ENCODE measurements at places on chromosomes 1 and 21.

DNA sequence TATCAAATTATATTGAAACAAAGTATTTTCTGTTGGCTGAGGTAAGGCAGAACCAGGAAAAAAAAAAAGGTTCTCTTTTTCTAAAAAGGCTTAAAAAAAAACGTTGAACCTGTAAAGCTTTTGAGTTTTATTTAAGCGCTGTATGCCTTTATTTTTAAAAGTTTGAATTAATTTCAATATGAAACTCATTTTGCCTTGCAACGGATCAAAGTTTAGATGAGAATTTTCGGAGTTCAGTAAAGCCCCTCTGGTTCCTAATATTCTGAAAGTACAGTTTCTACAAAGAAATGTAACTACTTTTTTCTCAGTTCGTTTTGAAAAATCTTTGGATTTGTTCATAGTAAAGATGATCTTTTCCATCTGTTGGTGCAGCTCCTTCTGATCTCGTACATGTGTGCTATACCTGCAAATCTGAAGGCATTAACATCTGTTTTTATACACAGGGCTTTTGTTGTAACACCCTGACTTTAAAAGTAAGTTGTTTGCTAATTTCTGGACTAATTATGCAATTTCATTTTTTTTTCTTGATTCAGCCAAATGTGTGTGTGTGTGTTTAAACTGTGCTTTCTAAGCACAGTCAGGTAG, 1.7 kb downstream of the ZBTB18 start:
- no peak for DNase-seq

GRCh38 chr21:42862774-42863503, 16.4 kb downstream of the WDR4 start:
- no peak for DNase-seq

GRCh38 chr1:24484199-24484598, 18.4 kb upstream of the RCAN3 start:
- no peak for DNase-seq

- DNase-seq = no peak
These were observed 15.6 kb upstream of the RUNX3 start for GRCh38 chr1:24945354-24946326.

DNA sequence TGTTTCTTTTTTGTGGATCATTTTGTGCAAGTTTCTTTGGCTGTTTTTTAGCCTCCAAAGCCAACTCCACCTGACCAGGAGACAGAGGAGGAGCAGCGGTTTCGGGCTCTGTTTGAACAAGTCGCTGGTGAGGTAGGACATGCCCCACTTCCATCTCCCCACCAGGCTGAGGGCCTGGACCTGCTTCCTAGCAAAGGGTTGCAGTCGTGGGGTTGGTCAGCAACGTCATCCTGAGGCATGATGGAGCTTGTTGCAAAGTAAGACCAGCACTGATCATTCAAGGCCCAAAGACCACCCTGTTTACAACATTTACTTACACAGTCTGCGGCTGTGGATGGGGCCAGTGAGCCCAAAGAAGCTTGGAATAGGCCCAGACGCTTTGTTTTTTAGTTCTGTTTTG, 40.3 kb downstream of the CAPN9 start:
- no peak for DNase-seq

DNA sequence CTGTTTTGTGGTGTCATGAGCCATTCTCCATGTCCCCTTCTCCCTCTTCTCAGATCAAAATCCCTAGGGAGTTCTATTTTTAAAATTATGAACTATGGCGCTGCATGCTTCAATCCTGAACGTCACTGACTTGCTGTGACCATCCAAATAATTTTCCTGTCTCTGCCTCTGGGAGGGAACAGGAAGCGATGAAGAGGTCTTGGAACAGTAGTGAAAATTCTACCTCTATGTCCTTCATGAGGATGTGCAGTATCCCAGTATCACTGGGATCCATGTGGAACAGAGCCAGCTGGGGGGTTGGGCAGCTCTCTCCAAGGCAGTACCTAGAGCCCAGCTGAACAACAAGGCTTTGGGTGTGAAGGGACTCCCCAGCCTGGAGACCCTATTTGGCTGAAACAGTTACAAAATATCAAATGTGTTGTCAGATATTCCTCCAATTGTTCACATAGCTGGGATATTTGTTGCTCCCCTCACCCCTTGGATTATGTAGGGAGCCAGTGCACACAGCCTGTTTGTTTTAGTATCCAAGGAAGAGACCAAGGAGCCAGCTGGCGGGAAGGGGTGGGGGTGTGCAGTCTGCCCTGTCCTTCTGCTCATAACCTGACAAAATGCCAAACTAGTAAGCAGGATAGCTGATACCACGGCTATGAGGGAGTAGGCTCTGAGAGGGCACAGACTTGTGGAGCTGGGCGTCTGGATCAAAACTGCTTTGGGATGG, 7.6 kb downstream of the DCLRE1B start:
- peak; percentile 31 for DNase-seq

- DNase-seq = no peak
These were observed 5.6 kb downstream of the HYI start for GRCh38 chr1:43447891-43448708.

GRCh38 chr1:158819461-158820443, 11.4 kb upstream of the MNDA start:
- peak; percentile 20 for DNase-seq

DNA sequence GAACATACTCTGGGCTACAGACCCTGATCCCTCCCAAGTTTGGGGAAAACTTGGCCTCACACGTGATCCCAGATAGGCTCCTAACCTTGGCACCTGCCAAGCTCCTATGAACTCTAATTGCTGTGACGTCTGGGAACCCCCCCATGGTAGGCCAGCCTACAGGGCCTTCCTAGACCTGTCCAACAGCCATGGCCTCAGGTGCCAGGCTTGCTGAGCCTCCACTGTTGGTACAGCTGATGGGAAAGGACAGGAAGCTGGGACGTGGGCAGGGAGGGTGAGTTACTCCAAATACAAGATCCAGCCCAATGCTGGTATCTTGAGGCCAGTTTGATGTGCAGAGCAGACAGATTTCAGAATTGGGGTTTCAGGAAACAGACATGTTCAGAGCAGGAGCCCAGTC, 19.1 kb downstream of the SMIM12 start:
- no peak for DNase-seq

DNA sequence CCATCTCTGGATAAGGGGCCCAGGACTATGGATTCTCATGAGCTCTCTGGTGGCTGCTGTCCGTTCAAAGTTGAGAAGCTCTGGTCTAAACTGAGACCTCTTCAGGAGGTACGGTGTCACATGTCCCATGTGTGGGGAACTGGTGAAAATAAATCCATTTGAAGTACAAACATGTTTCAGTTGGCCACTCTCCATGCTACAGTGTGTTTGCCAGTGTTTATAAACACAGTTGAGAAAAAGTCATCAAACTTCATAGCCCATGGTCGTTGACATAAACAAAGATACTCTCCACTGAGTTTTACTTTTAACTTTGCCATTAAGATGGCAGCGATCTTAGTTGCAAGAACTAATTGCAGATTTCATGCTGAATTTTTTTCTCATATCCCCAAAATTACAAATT, 72.8 kb downstream of the PSMG1 start:
- DNase-seq = no peak

GRCh38 chr1:161216945-161217712, 2.0 kb downstream of the FCER1G start:
- peak; percentile 50 for DNase-seq

DNA sequence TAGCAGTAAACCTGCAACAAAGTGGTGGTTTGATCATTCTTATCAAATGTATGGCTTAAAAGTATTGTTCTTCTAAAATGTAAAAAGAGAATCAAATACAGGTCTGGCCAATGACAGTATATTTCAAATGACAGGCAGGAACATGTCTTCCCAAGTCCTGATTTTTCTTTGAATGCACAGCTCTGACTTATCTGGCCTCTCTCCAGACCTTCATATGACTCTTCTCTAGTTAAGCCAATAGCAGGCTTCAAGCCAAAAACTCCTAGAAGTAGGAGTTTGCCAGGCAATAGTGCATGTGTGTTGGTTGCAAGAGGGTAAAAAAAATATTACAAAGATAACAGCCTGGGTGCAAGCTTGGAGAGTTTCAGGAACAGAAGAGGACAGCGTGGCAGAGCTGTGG, 345.5 kb downstream of the SMYD3 start:
- DNase-seq = peak; percentile 35

- DNase-seq = peak; percentile 28
These were observed 66.4 kb downstream of the RGS13 start for GRCh38 chr1:192702212-192702902.

- no peak for DNase-seq
These were observed 2010.5 kb downstream of the NCAM2 start for GRCh38 chr21:23008601-23009202.

DNA sequence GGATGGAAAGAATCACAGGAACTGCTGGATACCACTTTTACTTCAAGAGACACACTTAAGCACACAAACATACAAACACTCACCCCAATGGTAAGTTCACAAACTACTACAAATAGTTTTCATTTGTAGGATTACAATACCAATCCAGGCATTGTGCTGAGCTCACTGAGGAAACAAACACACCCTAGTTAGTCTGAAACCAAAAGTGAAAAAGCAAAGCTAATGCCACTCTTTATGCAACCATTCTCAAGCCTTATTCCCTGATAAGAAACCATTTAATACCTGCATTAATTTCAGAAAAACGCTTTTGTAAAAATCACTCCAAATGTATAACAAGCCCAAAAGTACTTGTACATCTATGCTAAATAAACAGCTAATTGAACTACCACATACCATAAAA, 38.3 kb downstream of the RNF115 start:
- no peak for DNase-seq

DNA sequence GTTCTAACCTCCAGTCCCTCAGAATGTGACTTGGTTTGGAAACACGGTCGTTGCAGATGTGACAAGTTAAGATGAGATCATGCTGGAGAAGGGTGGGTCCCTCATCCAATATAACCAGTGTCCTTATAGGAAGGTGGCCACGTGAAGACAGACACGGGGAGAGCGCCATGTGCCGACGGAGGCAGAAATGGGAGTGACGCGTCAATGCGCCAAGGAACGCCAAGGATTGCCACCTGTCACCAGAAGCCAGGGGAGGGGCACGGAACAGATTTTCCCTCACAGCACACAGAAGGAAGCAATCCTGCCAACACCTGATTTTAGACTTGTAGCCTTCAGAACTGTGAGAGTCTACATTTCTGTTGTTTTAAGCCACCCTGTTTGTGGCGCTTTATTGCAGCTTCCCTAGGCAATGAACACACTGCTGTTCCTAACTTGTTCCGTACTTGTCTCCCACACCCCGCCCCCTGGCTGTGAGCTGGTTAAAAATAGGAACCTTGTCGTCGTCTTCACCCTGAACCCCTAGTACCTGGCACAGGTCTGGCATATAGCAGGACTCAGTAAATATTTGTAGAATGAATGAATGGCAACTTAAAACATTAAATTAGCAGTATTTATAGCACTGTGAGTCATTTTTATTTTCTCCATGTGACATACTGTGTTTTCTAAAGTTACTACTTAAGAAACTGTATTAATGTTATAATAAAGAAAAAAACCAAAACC, 14.2 kb downstream of the RIMS3 start:
- DNase-seq = no peak

DNA sequence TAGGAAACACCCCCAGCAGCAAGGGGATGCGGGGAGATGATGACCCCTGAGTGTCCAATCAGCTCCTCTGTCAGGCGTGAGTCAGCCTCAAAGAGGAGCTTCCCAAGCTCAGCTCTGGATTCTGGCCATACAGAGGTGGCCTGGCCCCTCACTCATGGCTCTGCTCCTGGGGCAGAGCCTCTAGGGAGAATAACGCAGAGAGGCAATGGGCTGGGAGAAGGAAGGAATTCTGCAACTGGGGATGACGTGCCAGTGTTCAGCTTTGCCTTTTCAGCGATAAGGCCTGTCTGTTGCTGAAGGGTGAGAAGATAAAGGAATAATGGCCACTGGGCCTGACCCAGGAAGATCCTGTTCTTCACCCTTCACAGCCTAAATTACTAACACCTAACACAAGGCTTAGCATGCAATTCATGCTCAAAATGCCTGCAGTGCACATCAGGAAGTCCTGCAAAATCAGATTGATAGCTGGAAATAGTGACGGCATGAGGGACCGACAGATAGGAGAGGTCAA, 92.2 kb downstream of the TBX19 start:
- no peak for DNase-seq

GRCh38 chr1:176136891-176137290, 70.2 kb downstream of the COP1 start:
- no peak for DNase-seq

DNA sequence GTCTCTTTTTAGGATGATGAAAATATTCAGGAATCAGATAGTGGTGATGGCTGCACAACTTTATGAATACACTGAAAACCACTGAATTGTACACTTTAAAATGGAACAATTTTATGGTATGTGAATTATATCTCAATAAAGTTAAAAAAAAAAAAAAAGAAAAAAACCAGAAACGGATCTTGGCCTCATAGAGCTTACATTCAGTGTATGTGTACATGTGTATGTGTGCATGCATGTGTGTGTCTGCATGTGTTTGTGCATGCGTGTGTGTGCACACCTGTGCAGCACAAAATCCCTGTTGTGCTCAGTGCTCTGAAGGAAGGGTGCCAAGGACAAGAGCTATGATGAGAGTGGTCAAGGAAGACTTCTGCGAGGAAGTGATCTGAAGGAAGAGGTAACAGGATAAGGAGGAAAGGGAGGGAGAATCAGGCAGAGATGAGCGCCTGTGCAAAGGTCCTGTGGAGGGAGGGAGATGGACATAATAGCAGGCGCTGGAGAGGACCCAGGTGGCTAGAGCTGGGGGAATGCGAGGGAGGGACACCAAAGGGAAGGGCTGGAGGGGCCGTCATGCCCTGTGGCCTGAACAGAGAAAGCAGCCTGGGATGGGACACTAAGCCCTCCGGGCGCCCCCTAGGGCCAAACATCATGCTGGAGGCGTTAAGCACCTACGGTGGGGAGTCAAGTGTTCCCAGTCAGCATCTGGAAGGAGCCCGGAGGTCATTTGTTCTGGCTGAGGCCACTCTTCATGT, 25.2 kb downstream of the NKAIN1 start:
- no peak for DNase-seq

- DNase-seq = no peak
These were observed 73.2 kb downstream of the TRIM33 start for GRCh38 chr1:114437812-114438211.

DNA sequence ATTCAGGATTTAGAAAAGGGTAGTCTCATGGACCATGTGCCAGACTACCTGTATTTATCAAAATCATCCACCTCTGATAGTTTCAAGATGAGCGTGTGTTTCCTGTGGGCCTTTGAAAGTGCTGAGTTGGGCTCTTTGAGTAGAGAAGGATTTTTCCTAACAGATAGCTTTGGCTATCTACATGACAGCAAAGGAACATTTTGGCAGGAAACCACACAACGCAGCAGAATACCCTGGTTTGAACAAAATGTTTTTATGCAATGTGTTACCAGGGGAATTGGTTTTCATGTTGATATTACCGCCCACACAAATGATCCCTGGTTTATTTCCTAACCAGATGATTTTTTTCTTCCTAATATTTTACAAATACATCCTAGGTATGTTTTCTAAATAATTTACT, 431.4 kb downstream of the NEGR1 start:
- DNase-seq = no peak

DNA sequence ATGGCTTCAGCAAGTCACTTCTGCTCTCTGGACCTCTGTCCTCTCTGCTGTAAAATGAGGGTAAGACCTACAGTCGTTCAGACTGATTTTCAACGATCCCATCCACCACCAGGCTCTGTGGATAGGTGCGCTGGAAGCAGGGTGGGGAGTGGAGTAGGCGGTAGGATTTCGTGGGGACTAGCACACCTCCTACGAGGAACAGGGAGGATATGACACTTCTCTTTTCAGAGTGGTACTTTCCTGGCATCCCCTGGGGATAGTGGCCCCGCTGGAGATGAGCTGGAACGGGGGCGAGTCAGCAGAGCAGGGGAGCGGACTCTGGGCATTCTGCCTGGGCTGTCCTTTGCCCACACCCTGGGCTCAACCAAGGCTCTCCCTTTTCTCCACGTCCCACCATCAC, 17.7 kb downstream of the ETNK2 start:
- no peak for DNase-seq

Data from Daoy (cell line).